ENCODE measurements at places on chromosomes 6 and 20.
A peak's percentile ranks its signal among the peaks of the same experiment; 100 is the strongest.

DNA sequence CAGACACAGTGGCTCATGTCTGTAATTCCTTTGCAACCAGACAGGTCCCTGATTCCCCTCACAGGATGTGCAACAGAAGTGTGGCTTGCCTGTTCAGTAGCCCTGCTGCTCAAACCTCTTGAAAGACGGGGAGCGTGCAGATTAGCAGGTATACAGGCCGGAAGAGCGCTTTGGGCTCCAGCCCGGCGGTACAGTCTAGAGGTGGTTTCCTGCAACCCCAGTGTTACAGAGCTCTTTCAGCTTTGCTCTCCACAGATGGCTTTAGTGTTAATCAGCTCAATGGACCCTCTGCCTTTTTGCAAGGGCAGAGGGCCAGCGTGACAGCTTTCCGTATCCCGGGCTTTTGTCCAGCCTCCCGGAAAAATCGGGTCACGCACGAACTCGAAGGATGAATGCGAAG lies 67.2 kb upstream of the TNFRSF21 start:
- DNase-seq, result no peak

GRCh38 chr6:151546941-151547659 lies 53.3 kb downstream of the CCDC170 start:
- DNase-seq, result no peak

- no peak for DNase-seq
Measured at GRCh38 chr20:31815408-31816188, 3.6 kb upstream of the MYLK2 start.

GRCh38 chr6:83574783-83575182 lies 62.4 kb downstream of the PRSS35 start:
- DNase-seq, result peak; percentile 6

- no peak for DNase-seq
Measured at GRCh38 chr20:59124296-59125029, 39.2 kb upstream of the ZNF831 start.

DNA sequence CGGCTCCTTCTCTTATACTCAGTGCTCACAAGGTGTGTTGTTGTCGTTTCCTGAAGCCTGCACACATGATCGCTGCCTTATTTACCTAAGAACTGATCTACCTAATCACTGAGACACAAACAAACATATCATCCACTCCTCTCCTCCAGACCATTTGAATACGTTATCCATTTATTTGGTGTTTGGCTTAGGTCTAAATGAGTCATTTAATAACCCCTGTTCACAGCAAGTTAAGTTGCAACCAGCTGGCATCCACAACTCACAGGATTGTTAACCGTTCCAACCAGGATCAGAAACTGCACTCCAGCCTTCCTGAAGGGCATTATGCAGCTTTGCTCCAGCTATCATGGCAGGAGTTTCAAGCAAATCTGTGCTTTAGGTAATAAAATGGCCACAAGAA lies 511.1 kb upstream of the MAP3K7 start:
- DNase-seq, result peak; percentile 58

GRCh38 chr6:113094779-113095178 lies 747.6 kb downstream of the RFPL4B start:
- DNase-seq, result no peak

DNA sequence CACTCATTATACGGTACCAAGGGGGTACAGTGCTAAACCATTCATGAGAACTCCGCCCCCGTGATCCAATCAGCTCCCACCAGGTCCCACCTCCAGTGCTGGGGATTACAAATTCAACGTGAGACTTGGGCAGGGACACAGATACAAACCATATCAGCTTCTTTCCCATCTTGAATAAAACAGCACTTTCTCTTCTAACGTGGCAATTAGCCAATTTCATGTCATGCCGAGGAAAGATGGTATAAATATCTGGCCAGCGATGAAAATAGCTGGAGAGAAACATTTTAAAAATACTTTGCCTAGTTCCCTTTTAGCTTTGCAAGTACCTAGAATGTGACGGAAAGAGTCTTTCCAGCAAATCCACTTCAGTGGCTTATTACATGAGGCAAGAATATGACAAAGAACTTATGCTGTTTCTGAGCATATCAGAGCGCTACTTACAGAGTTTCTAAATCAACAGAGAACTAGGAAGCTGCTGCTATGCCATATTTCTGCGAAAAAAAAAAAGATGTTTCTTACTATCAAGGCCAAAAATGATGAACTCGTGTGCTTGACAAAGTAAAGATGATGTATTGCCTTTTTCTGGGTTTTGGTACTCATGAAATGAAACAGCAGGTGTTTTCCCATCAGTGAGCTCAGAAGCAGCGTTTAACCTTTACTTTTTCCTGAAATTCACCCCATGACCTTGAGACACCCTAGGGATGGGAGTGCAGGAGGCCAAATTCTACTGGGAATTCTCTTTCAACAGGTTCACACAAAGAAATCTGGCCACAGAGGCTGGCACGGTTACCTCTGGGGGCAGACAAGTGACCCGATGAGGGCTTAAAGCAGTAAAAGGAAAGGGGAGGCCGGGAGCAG lies 37.9 kb downstream of the AGPAT4 start:
- no peak for DNase-seq

- DNase-seq, result peak; percentile 72
Measured at GRCh38 chr6:125314009-125314581, 12.3 kb upstream of the HDDC2 start.

DNA sequence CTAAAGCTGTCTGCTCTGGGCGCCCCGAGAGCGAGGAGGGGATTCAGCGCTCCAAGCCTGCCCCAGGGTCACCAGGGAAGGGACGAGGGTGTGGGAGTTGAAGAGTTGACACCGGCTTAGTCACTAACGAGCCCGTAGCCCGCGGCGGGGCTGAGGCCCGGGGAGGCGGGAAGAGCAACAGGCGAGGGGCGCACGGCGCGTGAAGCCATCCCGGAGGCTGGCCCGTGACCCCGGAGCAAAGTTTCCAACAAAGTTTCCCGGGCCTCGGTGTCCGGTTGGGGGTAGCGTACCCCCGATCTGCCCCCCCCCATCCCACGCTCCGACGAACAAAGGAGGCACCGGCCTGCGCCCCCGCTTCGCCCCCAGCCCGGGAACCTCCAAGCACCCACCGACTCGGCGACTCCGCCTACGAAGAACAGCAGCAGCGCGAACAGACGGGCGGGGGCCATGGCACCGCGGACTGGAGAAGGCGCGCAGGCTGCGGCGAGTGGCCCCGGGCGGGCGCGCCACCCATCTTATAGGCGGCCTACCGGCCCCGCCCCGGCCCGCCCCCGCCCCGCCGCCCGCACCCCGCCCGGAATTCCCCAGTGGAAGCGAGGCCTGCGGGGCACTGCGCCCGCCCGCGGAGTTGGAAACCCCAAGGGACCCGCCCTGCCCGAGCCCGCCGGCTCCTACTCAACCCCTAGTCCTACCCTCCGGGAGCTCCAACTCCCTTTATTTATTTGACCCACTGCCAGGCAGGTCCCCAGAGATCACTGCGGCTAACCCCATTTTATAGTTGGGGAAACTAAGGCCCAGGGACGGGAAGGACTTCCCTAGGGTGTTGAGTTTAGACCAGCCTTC lies at the start of gene SDC4:
TSS of gene SDC4 (minus strand) at position 489 of the 843 bp plus-strand sequence. CDS start at position 449, 40 bp downstream.
- no peak for DNase-seq

- DNase-seq, result peak; percentile 94
Measured at GRCh38 chr20:62627901-62628612, 14.2 kb upstream of the SLCO4A1 start.

DNA sequence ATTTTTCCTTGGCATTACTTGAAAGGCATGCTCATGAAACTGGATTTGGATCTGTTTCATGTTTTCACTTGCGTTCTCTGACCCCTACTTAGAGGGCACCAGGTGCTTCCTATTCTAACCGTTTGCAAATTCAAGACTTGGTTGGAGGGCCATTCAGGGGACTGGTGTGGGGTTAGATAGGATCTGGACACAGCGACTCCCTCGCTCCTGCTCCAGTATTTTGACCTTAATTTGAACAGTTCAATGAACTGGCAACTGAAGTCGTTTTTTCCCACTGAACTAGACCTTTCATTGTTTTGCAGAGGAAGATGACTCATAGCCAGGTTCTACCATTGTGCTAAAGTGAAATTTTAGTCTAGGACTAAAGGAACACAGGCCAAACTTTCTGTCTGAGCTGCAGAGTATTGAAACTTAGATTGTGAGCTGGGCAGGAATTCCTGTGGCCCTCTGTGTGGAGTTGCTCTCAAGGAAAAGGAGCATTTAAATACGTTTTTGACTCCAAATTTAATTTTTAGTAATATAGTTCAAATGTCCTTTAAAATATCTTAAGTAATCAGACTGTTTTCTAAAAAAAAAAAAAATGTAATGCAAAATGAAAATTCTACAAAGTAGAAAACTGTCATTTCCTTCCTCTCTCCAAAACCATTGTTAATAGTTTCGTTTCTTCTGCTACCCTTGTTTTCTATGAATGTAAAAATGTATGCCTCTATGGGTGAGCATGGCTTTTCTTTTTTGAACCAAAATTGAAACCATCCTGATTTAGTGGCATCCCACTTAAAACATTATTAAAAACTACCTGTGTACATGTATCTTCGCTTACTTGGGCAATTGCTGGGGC lies 64.8 kb downstream of the UTRN start:
- DNase-seq, result peak; percentile 84

GRCh38 chr6:21887231-21888185 lies 294.0 kb downstream of the SOX4 start:
- DNase-seq, result peak; percentile 54

DNA sequence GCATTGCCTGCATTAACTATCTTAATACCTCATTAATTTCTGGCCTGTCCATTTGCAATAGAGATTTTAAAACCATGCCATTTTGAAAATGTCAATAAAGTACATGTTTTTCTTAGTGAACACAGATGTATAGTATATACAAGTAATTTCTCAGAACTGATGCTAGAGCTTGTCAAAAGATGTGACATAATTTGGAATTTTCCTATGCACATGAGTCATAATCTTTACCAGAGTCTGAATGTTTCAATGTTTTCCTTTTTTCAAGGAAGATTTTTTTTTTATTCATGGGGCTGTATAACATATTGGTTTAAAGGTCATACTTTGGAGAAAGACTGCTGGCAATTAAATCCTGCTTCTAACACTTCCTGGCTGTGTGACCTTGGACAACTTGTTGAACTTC lies 1347.5 kb upstream of the ADGRB3 start:
- DNase-seq, result no peak

GRCh38 chr20:45098103-45098773 lies 2.7 kb downstream of the KCNS1 start:
- DNase-seq, result no peak

- no peak for DNase-seq
Measured at GRCh38 chr6:24445704-24446103, 43.0 kb downstream of the MRS2 start.

GRCh38 chr6:26003102-26003694 lies 40.6 kb downstream of the TRIM38 start:
- peak; percentile 50 for DNase-seq

DNA sequence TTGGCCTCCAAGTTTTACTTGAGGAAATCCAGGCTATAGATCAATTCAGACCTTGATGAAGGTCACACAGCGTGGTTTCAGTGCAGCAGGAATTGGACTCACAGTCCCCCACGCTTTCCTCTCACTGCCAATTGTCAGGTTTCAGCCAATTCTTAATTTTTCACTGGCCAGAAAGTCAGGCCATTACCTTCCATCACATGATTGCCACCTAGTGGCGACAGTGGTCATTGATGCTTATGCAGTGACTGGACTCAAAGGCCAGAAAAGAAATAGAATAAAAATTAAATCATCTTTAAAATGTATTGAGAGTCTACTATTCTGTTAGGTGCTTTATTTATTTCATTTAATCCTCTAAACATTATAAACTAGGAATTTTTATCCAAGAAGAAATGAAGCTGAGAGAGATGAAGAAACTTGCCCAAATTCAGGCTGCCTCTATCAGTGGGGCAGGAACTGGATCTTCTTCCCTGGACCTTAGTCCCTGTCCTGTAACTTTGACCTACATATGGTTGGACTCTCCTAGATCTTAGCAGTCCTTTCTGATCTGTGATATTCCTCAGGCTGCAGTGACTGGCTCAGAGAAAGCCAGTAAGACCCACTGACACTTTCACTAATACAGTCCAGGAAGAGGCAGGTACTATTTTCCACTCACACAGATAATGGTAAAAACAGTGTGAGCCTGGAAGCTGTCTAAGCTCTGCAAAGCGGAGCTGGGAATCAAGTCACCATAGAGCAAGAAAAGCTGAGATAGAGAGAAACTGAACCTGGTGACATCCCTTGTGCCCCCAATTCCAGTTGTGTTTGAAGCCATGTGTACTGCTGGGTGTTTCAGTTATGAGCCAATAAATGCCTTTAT lies 133.3 kb downstream of the ELOVL4 start:
- DNase-seq, result peak; percentile 46

DNA sequence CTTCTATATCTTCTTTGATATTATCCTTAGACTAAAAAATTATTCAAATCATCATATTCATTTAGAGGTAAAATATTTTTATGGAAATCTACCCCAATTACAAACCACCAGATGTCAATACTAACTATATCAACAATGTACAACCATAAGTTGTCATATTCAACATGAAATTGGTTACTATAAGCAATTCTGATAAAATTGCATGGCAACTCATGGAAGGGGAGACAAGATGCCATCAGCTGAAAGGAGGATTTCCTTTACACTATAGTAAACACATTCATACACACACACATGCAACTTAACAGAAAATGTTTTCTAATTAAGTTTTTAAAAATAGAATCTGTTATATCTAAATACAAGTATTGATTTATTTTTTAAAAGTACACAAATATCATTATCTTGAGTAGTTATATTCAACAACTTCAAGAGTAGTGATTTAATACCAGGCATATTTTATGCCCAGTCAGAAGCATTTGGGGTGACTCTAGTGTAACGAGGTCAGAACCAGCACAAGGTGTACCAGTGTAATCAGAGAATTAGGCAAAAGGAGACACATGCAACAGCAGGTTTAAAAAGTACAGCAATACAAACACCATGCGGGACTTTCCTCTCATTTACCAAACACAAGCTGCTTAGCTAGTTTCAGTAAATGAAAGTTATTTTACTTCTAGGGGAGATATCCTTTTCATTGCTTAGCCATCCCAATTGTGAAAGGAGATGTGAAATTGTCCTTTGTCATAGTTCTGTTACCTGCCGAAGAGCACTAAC lies 1.0 kb downstream of the FILIP1 start:
- DNase-seq, result no peak

- DNase-seq, result peak; percentile 13
Measured at GRCh38 chr6:75922226-75922625, 150.2 kb downstream of the IMPG1 start.

DNA sequence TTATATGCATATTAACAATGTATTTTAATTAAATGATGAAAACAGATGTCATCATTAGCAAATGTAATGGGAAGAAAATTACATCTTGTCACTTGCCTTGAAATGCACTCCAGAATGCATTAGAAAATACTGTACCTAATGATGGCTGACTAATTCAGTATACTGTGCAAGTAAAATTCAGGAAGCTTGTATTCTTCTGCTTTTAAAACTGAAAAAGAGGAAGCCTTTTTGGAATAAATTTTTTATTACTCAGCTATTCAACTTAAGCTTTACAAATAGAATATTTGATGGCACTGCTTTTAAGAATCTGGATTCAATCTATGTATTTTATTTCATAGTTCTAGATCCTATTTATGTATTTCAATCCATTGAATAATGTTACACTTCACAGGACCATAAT lies 195.5 kb downstream of the RIMS1 start:
- no peak for DNase-seq

DNA sequence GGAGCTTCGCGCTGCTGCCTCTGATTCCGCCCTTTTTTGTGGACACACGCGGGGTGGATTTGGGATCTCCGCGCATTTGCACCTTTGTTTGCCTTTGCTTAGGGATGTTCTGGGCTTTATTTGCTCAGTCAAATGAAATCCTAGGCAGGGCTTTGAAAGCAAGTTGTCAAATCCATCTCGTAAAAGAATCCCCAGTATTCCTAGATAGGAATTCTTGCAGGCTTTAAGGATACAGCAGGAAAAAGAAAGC lies 453 bp downstream of the CEP57L1 start:
- no peak for DNase-seq

GRCh38 chr6:26065952-26066380 lies 21.3 kb upstream of the HFE start:
- DNase-seq, result peak; percentile 92
